AG20443 (cell line): ENCODE measurements at places on chromosomes 3 and 15.

GRCh38 chr15:68378595-68378994, 53.4 kb downstream of the ITGA11 start:
- no peak for DNase-seq

- no peak for DNase-seq
These were observed 64.5 kb upstream of the MLF1 start for GRCh38 chr3:158506456-158506855.

GRCh38 chr3:177776661-177777101, 579.4 kb upstream of the TBL1XR1 start:
- DNase-seq = peak; percentile 33

DNA sequence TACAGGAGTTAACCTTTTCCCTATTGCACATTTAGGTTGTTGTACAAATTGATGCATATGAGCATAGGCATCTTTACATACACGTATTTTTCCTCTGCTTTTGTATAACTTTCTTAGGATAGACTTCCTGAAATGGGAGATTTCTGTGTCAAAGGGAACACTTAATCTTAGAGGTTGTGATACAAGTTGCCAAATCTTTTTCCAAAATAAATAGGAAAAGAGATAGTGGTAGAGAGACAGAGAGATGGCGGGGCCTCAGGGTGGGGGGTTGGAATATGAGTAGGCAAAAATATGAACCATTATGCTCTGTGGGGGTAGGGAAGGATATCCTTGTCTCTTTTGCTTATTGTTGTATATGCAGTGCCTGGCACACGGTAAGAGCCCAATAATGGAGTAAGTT, 70.7 kb upstream of the UBE2E1 start:
- DNase-seq = no peak

- DNase-seq = no peak
These were observed 177.9 kb upstream of the DPH6 start for GRCh38 chr15:35723852-35724251.

DNA sequence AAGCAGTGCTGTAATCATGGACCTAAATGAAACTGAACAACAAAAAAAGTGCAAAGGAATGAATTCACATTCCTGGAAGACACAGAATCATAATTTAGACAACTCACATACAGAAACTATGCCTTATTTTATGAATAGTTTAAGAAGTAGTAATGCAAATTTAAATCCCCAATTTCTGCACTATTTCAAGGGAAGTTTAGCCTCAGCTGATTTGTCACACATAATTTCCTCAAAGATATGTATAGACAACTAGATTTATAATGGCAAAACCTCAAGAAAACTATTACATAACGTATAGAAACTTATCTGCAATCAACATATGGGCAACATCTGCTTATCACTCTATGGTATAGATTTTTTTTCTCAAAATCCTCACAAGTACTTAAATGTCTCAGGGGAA, 7.8 kb upstream of the PTX3 start:
- no peak for DNase-seq

- DNase-seq = no peak
These were observed 59.4 kb downstream of the CMSS1 start for GRCh38 chr3:99877031-99877579.

GRCh38 chr15:25052191-25052999, 97.6 kb downstream of the SNRPN start:
- peak; percentile 4 for DNase-seq

- DNase-seq = peak; percentile 84
These were observed 1.9 kb downstream of the GNAI2 start for GRCh38 chr3:50237754-50238548.

- DNase-seq = no peak
These were observed 10.2 kb downstream of the MBNL1 start for GRCh38 chr3:152278756-152279427.

- no peak for DNase-seq
These were observed 34.5 kb downstream of the RASGRP1 start for GRCh38 chr15:38530113-38530512.

- DNase-seq = no peak
These were observed 71.9 kb downstream of the SYNM start for GRCh38 chr15:99176757-99177156.

- no peak for DNase-seq
These were observed 458.5 kb upstream of the ARRDC4 start for GRCh38 chr15:97502038-97502437.

DNA sequence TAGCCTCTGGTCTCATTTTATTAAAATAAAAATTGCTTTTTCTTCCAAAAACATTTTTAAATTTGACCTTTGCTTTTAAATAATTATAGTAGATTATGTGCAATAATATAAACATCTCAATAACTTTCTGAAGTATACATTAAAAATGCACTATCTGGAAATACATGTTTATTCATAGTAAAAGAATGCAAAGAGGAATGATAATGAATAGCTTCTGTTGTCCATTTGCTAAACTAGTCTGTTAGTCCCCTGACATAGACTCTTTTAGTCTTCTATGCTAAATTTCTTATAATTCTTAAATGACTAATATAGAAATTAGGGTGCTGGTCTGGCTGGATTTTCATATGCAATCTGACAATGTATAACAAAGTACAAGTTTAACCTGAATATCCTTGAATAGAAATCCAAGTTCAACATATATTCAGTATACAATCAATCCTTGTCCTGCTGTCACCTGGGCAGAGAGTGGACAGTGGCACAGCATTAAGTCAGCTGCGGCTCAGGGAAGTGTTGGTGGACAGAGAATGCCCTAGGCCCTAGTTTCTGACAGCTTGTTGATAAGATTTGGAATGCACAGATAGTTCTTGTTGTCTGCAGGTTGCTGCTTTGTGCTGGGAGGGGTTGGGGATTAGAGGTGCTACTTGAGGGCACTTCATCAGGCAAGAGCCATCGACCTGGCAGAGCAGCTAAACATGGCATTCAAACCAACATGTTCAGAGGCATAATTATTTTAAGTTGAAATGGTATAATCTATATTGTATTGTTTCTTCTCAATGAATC, 161.7 kb downstream of the MBNL1 start:
- DNase-seq = no peak

GRCh38 chr3:139629033-139629432, 48.7 kb downstream of the NMNAT3 start:
- DNase-seq = no peak

DNA sequence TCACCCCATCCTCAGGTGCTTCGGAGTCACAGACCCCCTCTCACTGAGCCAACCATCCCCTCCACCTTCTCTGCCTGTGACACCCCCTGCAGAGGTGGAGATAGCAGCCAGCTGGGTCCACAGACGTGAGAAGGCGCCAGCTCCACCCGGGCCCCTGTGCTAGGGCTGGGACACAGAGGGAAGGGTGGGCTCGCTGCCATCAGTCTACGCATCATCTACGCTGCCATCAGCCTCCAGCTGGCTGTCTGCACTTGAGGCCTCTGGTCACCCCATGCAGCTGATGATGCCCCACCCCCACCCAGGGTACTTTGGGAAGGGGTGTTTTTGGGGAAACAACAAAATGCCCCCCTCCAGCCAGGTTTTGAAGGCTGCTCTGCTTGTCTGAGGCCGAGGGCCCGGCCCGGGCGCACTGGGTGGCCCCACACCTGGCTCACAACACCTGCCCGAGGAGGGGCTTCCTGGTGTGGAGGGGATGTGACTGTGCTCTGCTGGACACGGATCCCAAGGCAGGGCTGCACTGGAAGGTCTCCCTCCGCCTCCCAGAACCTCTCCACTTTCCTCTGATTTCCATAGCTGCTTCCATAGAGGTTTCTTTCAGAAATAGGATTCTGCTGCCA, 163.4 kb upstream of the IQSEC1 start:
- no peak for DNase-seq

DNA sequence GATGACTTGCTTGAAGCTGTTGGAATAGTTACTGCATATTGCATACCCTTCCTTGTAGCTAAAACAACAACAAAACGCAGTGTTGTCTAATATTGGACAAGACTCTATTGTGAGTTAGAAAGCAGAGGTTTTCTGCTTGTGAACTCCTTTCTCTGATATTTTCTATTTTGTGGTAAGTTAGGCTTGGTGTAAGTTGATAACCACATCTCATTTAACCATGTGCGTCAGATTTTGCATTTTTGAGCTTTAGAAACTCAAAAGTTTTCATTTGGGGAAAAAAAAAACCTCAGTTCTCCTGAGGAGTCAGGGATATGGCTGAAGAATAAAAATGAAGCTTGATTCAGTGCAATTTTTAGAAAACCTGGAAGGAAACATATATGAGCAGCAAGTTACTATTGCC, 1.5 kb downstream of the ARIH1 start:
- DNase-seq = no peak

DNA sequence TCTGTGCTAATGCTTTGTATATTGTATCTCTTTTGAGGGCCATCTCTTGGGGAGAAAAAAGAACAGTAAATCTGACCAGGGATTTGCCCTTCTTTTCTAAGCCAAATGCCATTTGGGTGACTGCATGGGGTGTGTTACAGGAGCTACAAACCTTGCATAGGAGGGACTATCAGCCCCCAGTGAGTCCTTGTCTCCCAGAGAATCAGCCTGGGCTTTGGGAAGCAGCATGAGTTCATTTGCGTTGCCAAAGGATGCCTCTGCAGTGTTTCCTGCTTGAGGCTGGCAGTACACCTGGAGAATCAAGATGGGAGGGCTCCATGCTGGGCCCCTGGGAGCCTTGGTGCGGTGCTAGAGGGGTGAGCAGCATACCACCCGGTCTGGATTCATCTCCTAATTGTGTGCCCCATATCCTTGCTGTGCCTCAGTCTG, 49.6 kb upstream of the POLG start:
- no peak for DNase-seq

GRCh38 chr15:100926971-100927756, 8.0 kb downstream of the LRRK1 start:
- DNase-seq = no peak

- no peak for DNase-seq
These were observed 46.9 kb downstream of the TAMM41 start for GRCh38 chr3:11799791-11800190.

DNA sequence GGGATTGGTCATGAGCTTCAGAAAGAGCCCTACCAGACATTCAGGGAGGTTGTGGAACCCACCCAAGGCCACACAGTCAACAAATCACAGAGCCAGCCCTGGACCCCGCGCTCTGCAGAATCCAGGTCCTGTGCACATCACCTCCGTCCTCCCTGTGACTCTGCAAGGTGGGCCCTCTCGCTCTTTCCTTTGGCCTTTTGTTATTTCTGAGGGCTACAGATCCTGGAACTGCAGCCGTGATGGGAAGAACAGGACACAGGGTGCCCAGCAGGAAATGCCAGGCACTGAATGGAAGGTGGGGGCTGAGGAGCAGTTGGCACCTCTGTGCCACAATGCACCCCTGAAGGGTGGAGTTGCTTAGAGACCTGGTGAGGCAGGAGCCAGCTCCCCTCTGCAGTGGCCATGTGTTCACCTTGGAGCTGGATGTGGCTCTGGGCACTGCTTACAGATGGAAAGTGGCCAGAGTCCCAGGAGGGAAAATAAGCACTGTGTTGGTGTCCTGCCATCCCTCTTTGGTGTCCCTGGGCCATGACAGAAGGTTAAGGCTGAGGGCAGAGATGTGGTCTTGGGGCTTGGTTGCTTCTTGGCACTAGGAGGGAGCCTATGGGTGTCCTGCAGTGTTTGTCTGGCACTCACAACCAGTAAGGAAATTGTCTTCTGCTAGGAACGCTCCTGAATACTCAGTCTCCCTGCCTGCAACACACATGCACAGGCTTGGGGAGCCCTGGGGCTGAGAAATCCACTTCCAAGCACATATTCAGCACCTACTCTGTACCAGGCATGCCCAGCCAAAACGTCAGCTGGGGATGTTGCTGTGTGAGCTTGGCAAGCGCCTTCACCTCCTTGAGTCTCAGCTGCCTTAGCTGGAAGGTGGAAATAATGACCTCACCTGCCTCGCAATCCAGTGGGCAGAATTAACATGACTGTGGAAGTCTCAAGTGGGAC, 98.0 kb upstream of the SLC6A6 start:
- DNase-seq = no peak

DNA sequence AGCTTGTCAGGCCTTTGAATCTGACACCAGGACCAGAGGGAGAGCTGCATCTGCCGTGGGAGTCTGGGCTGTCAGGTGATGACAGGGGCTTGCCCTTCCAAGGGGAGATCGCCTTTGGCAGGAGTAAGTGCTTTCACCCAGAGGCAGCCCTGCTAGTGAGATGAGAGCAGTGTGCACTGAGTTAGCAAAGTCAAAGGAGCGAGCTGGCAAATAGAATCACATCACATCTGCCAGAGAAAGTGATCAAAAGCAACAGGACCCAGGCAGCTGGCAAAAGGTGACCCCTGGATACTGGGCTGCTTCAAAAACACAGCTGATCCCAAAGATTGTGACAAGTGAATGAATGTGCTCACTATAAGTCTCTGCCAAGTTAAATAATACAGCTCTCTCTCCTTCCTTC, 36.1 kb upstream of the PYDC2 start:
- DNase-seq = no peak

GRCh38 chr15:88344786-88345185, 88.2 kb upstream of the NTRK3 start:
- no peak for DNase-seq

DNA sequence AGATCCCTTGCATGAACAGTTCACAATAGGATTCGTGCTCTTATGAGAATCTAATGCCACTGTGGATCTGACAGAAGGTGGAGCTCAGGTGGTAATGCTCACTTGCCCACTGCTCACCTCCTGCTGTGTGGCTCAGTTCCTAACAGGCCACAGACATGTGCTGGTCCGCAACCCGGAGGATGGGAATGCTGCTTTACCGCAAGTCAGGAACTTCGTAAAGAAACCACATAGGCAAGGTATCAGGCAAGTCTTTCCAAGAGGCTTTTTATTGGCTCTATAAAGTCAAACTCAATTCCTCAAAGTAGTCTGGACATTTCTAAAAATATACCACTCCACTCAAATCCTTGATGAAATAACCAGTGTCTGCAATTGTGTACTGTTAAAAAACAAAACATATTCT, 56.1 kb downstream of the OSTN start:
- no peak for DNase-seq

DNA sequence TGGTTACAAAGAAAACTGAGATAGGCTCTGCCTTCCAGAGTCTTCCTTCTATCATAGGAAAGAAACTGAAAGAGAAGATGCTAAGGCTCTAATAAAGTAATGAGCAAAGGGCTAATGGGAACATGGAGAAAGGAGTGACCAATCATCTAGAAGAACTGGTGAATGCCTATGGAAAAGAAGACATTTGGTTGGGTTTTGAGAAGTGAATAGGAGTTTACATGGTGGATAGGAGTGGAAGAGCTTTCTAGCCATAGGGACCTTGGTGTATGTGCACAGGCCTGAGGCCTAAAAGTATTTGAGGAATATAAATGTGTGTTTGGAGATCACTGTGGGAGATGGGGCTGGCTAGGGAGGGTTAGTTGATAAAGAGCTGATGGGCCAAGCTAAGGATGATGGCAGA, 6.8 kb downstream of the LPP start:
- DNase-seq = no peak

DNA sequence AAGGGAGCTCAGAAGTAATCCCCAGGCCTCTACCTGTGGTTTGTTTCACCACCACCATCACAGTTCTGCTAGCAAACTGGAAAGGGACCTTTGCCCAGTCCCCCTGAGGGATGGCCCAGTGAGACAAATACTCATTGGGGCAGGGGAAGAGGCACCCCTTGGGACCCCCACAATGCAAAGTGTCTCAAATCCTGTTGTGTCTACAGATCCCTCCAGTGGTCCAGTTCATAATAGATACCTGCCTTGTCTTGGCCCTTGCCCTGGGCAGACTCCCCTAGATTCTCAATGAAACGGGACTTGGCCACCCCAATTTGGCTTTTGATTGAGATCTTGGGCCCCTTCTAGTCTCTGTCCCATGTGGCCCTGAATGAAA, 43.8 kb upstream of the RAB6B start:
- DNase-seq = no peak
